Pulmonary artery endothelial cell (primary cell): ENCODE measurements at places on chromosomes 1 and 21. TPM values are rescaled to one million over a fixed set of nuclear protein-coding genes. Genes with fewer than 3 reads are reported as not detected.

Gene MROH9
- not detected in 2 replicates for total RNA-seq

Gene LRRC53
- not detected in 2 replicates for total RNA-seq

Gene TIAM1
- total RNA-seq: under 0.01 and 0.11 TPM in 2 replicates

DNA sequence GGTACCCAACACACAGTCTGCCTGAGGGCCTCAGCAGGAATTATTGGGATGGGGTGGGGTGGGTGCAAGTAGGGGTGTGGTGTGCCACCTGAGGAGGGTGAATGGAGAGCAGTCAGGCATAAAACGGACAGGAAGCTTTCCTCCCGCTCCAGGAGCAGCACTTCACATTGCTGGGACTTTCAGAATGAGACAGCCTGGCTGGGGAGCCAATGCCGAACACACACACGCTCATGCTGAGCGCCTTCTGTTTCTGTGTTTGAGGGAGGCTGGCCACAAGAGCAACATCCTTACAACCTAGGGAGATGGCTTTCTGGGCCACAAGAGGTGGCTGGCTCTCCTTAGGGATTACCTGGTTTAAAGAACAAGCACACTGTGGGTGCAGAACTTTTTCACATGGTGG lies 98.0 kb downstream of the LAMC2 start:
- DNase-seq: no peak

GRCh38 chr1:169031566-169032224 lies 74.8 kb upstream of the ATP1B1 start:
- no peak for DNase-seq

DNA sequence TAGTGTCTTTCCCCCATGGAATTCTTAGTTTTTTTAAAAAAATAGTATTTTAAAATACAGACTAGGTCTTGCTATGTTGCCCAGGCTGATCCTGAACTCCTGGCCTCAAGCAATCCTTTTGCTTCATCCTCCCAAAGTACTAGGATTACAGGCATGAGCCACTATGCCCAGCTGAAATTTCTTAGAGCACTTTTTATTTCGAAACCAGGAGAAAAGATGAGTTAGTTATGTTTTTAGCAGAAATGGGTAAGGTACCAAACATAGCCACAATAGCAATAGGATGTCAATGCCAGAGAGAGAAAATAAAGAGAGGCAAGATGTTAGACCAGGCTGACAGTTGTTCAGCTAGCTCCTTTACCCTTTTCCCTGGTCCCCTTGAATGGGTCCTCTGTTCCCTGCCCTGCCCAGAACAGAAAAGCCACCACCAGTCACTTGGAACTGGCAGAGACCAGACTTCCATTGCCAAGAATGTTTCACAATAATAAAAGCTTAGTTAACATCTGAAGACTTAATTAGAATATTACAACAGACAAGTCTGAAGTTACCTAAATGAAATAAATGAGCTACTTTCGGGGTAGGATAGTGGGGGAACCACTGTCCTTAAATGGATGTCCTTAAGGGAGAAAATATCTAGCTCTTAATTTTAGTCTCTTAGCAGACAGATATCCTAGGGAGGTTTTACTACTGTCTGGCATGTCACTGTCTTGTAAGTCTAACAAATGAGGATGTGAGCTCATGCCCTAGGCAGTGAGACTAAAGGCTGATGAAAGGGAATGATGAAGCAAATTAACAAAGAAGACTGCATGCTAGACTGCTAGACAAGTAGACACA lies 54.3 kb downstream of the ABL2 start:
- DNase-seq: no peak

DNA sequence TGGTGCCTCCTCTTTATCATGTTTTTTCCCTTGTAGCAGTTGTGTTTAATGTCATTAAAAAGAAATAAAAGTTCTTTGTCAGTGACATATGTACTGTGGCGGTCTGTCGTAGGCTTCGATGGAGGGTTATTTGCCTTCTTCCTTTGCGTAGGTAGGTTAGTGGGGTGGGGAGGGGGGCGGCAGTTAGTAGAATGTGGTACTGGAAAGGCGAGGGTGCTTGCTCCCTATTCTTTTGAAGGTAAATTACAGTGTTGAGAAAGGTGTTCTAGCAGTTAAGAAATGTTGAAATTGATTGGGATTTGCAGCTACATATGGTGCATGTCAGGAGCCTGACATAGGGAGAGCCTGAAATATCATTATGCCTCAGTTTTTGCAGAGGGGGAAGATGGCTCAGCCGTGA lies 11.9 kb downstream of the FNDC5 start:
- DNase-seq: no peak

- no peak for DNase-seq
Measured at GRCh38 chr1:41476807-41477361, 7.6 kb downstream of the EDN2 start.

GRCh38 chr1:167471568-167471967 lies 46.8 kb downstream of the CD247 start:
- DNase-seq: no peak

DNA sequence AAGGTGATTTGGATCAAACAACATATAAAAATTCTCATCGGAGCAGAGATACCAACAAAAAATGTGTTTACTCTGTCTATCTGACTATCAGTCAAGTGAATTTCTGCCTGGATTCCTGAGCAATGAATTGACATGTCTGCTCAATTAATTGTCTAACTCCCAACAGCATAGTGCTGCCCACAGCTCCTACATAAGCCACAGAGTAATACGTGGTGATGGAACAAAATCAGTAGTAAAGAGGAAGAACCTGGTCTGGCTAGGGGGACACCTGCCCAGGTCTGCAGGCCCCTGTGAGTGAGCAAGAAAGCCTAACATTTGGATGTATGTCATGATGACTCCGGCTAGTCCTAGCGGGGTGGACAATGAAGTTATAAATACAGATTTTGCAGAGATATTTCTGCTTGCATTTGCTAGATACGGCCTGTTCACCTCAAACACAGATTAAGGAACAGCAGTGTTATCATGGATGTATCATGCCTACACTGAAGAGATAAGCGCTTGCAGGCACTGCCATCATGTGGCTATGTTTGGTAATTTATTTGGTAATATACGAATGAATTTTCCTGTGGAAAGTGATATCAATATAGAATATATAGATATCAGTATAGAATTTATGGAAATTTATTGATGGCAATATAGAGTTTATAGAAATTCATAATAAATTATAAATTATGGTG lies 69.6 kb upstream of the LRRC8B start:
- no peak for DNase-seq
